ENCODE measurements at places on chromosomes 7 and 10.

DNA sequence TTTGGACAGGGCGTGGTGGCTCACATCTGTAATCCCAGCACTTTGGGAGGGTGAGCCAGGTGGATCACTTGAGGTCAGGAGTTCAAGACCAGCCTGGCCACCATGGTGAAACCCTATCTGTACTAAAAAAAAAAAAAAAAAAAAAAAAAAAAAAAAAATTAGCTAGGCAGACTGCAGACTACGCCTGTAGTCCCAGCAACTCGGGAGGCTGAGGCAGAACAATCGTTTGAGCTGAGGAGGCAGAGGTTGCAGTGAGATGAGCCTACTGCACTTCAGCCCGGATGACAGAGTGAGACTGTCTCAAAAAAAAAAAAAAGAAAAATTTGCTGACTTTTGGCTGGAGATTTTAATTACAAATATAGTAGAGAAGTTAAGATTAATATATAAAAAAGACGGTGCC lies 104.0 kb downstream of the HIPK2 start:
- no peak for DNase-seq

GRCh38 chr7:20454202-20454601 lies 123.5 kb downstream of the ITGB8 start:
- no peak for DNase-seq

DNA sequence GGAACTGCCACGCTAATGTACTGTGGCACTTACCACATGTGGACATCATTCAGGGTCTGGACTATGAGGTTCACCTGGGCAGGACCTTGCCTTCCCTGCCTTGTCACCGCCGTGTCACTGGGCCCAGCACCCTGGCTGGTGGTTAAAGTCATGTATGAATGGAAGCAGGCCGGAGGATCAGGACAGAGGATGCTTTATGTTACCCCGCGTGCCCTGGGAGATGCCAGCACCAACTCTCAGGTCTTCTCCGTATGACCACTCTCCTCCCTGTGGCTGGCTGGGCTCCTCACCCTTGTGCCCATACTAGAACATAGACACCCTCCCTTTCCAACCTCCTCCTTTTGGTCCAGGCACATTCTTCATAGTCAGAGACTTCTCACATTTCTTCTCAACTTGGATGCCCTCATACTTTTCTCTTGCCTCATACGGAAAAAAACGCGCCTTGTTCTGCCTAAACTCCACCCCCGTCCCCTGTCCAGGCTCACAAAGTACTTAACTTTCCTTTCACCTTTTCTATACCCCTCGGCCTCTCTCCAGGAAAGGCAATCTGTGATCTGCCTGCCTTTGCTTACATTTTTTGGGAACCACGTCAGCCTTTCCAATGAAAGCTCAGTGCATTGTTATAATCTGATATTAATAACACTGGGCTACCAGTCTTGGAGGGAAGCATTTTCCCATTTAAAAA lies 240.0 kb downstream of the TEX36 start:
- DNase-seq: no peak

GRCh38 chr7:154744256-154744860 lies 258.6 kb downstream of the PAXIP1 start:
- no peak for DNase-seq

DNA sequence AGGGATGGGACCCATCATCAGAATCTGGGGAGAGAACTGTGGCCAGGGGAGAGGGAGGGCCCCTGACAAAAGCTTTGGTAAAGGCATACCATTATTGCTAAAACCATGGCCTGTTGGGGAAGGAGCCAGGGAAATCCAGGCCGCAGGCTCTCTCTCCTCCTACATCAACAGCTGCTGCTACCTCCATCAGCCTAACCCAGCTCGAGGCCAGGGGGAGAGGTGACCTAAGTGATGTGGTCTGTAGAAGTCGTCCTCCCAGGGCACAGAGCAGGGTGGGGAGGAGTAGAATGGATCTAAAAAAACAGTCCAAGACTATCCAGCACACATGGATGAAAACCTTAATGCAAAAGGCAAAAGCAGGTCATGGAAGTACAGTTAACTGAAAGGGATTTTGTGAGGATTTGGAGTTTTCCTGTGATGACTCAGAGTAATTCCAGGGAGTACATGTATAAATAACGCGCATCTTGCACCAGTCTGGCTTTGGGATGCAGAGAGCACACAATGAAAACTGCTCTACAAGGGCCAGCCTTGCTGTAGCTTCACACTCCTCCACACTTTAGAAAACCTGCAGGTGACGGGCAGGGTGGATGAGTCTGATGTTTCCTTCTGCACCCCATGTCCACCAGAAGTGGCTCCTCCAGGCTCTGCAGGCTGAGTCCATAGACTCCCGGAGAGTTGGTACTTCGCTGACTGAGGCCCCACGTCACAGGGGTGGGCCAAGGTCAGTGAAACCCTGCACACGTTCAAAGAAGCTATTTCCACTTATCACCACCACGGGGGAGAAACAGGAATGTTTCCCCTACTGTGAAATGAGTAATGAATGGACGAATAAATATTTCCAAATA lies 38.5 kb upstream of the MSMB start:
- no peak for DNase-seq

Measured in activated CD4-positive, alpha-beta T cell treated with anti-CD3 and anti-CD28 coated beads, Interleukin-2, amount 50 U/mL, for 24 hours (primary cell).